Karpas-422 (cell line): ENCODE measurements at places on chromosomes 6 and 20.

GRCh38 chr20:53826597-53827291 lies 233.1 kb upstream of the ZNF217 start:
- DNase-seq, result peak; percentile 43

GRCh38 chr6:34745277-34746103 lies 11.8 kb upstream of the SNRPC start:
- no peak for DNase-seq

DNA sequence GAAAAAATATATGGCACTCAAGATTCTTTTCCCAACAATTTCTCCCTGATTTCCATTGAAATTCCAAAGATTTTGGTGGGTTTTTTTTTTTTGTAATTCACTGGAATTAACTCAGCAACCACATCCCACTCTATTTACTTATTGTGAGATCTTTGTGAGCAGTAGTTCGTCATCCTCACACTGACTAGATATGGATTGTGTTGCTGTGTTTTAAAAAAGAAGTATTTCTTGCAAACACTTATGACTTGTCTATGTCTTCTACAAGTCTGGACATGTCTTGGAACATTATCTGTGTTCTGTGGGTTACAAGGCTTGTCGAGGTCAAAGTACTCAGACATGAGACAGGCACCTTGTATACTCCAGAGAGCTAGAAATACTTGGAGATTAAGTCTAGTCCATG lies 7.3 kb upstream of the TENT5A start:
- DNase-seq, result no peak

GRCh38 chr6:27544612-27545260 lies 71.8 kb upstream of the ZNF184 start:
- no peak for DNase-seq

- no peak for DNase-seq
Observed at GRCh38 chr20:58715801-58716475, 23.3 kb downstream of the NPEPL1 start.

DNA sequence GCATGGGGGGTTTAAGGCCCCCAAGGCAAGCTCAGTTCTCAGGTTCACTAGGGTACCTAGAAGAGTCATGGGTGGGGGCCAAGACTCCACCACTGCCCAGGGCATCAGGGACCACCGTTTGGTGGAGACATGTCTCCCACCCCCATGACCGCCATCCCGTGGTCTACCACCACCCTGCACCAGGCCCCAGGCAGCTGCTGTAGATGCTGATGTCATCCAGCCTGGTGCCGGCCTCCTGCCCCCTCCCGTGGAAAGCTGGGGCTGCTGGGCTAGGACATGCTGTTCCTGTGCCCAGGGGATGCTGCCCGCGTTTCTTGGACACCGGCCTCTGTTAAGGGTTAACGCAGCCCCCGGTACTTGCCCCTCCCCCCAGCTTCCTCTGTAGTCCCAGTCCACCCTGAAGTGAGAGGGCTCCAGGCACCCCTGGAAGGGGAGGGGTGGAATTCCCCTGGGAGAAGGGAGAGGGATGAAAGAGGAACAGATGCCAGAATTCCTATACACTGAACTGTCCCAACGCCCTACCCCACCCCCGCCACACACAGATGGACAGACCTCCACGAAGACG lies 587 bp downstream of the IP6K3 start:
- no peak for DNase-seq

DNA sequence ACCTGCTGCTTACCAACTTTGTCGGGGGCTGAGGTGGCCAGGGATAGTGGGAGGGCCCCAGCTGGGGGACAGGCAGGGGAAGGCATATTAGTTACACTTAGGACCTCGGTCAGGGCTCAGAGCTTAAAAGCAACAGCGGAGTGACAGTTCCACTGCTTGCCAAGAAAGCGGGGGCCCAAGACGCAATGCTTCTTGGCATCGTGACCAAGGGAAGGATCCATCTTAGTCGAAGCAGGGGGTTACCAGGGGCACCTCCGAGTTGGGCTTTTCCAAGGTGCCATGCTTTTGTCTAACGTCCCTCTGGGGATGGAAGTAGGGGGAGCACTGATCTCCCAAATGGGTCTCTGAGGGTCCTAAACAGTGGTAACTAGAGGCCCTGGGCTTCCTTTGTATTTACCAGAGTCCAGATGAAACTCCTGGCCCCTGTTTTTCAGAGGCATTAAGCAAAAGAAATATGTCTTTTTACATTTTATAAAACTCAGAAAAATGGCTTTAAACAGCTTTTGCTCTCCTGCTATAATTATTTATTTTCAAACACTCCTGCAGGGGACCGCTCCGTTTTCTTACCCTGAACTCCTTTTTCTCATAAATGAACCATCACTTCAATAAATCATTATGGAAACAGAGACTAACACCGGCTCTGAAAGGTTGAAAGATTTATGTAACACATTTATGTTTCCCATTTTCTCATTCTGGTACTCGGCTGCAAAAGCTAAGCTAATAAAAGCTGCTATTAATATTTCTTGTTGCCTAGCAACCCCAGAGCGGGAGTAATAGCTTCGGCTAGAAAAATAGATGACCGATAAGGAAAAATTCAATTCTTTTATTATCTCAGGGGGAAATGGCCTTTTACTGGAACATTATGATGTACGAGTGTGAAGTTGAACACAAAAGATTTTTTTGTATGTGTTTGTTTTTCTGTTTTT lies 100.4 kb downstream of the TOX2 start:
- DNase-seq, result peak; percentile 74

GRCh38 chr6:10411131-10411970 lies 3.5 kb downstream of the TFAP2A start:
- no peak for DNase-seq

DNA sequence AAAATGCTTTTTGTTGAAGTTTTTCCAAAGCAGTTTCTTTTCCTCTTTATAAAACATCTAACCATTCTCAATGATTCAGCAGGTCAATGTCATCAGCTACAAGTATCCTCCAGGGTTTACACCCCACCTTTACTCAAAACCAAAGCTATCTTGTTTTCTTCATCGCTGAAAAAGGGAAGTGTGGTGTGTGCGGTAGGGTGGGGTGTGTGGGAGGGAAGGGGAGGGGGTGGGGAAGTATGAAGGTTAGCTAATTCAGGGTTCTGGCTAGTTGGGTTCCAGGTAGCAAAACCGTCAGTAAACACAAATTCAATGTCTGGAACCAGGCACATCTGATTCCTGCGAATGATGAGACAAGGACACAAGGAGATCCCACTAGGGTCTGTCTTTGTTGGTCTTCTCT lies 189.6 kb downstream of the GJA10 start:
- peak; percentile 49 for DNase-seq

DNA sequence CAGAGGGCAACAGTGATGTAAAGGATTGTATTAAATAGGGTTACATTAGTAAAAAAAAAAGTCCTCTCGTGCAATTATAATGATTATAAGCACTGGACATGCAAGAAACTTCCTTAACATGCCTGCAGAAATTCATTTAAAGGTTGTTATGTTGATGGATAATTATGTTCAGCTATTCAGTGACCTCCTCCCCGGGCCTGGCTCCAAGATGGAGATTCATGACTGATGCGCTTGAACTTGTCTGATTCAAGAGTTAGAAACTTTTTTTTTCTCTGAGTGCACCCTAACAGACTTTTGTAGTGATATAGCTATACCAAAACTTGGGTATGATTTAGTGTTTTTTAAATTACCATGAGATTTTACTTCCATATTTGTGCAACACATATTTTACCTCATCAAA lies 1170.0 kb upstream of the CITED2 start:
- no peak for DNase-seq

DNA sequence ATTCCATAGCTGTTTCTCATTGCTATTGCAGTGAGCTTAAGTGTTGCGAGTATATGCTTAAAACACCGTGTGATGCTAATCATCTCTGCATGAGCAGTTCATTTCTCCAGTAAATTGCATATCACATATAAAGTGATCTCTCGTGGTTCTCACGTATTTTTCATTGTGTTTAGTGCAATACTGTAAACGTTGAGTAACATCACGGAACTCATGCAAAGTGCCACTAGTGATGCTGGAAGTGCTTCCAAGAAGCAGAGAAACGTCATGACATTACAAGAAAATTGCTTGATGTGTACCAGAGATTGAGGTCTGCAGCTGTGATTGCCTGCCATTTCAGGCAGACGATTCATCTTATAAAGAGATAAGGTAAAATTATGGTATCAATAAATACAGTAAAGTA lies 830.4 kb downstream of the GRIK2 start:
- no peak for DNase-seq

DNA sequence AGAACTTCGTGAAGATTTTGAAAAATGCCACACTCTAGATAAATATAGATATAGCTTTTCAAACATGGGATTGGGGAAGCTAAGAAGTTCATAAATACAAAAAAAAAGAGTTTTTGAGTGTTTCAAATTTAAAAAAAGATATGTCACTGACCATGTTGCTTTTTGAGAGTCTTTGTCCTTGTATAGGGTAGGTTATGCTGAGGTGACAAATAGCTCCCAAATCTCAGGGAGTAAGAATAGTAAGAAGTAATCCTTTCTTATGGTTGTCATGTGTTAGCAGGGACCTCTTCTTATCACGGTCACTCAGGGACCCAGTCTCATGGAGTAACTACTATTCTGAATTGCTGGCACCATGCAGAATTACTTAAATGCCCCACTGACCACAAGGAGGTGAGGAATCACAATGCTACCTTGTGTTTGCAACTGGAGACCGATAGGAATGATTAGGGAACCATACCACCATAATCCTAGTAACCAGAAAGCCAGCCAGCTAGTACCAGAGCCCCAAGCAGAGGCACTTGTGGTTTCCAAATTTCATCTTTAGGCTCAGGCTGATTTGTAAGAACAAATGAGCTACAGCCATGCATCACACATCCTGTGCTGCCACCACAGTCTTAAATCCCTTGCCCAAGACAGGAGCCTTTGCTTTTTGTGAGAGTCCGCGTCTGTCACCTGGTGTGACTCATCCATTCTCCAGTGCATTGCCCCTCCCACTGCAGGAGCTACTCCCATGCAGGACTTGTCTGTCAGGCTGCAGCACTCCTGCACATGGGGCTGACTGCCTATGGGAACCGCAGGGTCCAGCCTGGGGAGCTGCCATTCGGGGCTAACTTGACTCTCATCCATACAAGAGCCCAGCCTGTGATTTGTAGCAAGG lies 42.4 kb upstream of the ADGRF4 start:
- no peak for DNase-seq

DNA sequence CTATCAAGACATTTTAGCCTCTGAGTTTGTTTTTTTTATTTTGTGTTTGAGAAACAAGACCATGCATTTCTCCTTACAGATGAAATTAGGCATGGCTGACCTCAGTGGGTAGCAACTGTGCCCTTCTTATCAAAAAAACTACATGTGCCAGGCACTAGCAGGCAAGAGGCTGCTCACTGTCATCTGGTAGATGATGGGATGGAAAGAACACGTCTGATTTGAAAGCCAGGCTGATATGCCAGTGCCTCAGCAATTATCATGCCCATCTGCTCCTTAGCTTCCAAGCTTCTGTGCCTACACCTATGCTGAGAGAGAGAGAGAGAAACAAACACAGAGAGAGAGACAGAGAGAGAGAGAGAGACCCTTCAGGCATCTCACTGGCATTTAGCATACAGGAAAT lies 149.9 kb downstream of the C6orf118 start:
- DNase-seq, result no peak

DNA sequence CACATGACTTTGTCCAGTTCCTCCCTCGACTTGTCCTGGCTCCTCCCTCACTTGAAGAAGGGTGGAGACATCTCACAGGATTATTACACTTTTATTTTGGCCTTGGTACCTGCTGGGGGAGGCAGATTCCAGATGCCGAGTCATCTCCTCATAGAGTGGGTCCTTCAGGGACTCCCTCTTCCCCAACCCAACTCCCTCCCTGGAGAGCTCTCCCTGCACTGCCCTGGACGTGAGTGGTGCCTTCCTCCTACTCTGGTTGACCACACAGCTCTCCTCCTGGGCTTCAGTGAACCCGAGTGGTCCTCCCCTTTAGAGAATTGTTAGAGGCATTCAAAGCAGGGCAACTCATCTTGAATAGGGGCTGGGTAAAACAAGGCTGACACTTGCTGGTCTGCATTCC lies 40.9 kb upstream of the MC3R start:
- DNase-seq, result no peak

DNA sequence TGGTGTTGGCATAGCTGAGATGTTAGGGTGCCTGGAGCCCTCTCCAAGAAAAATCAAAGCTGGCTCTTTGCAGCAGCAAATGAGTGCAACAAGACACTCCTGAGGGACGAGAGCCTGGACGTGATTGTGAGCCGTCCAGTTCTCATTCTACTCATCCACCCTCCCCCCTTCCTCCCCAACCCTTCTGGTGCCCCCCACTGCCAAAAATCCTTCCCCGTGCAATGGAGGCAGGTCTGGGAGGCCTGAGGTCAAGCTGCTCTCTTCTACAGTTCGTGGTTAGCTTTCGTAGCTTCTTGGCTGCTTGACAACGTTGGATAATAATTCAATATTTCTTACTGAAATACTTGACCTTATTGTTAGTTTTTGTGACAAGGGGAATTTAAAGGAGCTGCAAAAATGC lies 185.3 kb upstream of the SUPT3H start:
- DNase-seq, result no peak

DNA sequence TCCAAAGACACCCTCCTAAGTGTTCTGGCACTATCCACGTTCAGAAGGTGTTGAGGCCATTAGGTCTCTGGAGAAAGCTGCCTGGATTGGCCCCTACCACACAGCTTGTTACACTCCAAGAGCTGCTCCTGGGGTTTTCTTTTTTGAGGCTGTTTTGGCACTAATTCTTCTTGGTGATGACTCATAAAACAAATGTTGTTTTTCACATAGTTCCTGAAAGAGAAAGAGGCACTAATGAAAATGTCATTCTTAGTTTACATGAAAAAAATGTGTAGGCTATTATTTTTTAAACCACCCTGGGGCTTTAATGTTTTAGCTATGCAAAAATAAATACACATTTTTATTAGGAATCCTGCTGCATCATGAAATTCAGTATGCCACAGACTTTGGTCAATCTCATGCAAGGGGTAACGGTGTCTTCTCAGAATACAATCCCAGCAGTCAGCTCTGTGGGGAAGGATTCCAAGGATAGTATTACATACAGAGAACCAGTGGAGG lies 38.1 kb downstream of the TBPL1 start:
- no peak for DNase-seq
